ENCODE measurements at places on chromosomes 3 and 15. TPM values are rescaled to one million over a fixed set of nuclear protein-coding genes. Genes with fewer than 3 reads are reported as not detected.

Gene TICRR
- under 0.01 TPM for total RNA-seq

Gene ROBO2
- 51.3 TPM for total RNA-seq

Gene TGM4
- total RNA-seq = not detected

Gene GADL1
- 1.1 TPM for total RNA-seq

Gene IL12A
- total RNA-seq = 0.73 TPM

Gene DUOX1
- 1.3 TPM for total RNA-seq

Gene POLQ
- total RNA-seq = not detected

DNA sequence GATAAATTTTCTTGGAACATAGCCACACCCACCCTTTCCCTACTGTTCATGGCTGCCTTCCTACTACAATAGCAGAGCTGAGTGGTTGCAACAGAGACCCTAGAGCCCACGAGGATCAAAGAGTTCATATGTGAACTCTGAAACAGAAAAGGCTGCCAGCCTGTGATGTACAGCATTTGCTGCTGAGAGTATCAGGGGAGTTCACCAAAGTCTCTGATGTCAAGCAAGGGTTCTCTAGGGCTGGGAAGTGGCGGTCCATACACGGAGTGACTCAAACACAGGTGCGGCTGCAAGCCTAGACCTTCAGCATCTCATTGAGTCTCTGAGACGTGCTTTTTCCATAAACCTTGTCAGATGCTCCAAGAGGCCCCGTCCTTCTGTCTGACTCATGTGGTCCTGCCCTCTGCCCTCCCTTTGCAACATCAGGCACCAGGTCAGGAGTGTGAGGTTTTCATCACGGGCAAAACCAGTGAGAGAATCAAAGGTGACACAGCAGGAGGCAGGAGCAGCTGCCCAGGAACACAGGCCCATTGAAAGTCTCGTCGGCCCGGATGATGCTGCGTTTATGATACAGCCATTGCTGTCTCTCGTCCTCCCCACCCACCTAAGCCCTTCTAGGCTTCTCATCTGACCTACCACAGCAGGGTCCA, 42.9 kb downstream of the PCSK6 start:
- H3K36me3 ChIP-seq = no peaks in the 10 kb centered on the region
- H3K4me3 ChIP-seq = no peak overlapping the region
- no peak overlapping the region for H3K27ac ChIP-seq
- no peaks in the 10 kb centered on the region for H3K27me3 ChIP-seq

GRCh38 chr15:65087411-65087810, 10.9 kb downstream of the KBTBD13 start:
- peaks cover 17% of the 10 kb centered on the region for H3K4me1 ChIP-seq
- H3K27ac ChIP-seq = peak overlapping the region; percentile 94
- H3K36me3 ChIP-seq = no peaks in the 10 kb centered on the region

DNA sequence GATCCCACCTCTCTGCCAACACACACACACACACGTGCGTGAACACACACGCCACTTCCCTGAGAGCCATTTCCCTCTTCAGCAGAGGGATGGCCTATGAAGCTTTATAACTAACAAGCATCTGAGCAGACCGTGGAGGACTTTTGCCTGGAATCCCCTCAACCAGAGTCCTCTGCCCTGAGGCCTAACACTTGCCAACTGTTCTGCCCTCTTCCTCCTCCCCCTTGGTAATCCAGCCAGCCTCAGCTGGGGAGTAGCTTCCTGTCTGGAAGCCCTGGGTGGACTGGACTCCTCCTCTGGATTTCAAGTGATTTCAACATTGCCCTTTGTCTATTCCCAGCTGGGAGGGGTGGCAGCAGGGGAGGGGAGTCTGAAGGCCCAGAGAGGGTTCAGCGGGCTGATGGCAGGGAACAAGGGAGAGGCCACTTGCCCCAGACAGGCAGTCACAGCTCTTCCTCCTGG, 68.4 kb upstream of the HACD2 start:
- H3K4me3 ChIP-seq = no peak overlapping the region
- H3K4me1 ChIP-seq = peaks cover 29% of the 10 kb centered on the region
- peak overlapping the region; percentile 96 for H3K27ac ChIP-seq
- no peaks in the 10 kb centered on the region for H3K36me3 ChIP-seq
- DNase-seq = peak; percentile 81

- no peaks in the 10 kb centered on the region for H3K4me1 ChIP-seq
- DNase-seq = no peak
- no peak overlapping the region for H3K4me3 ChIP-seq
Measured at GRCh38 chr3:141578202-141578973, 91.6 kb downstream of the RASA2 start.

GRCh38 chr3:80213086-80213485, 445.3 kb upstream of the ROBO1 start:
- no peak for DNase-seq
- H3K27me3 ChIP-seq = no peaks in the 10 kb centered on the region
- H3K27ac ChIP-seq = no peak overlapping the region
- no peaks in the 10 kb centered on the region for H3K36me3 ChIP-seq

GRCh38 chr3:50924638-50925037, 249.9 kb downstream of the DOCK3 start:
- H3K4me3 ChIP-seq = no peak overlapping the region
- no peak for DNase-seq
- no peaks in the 10 kb centered on the region for H3K4me1 ChIP-seq
- no peak overlapping the region for H3K27ac ChIP-seq

GRCh38 chr15:101244036-101244781, 7.6 kb downstream of the CHSY1 start:
- H3K27me3 ChIP-seq = no peaks in the 10 kb centered on the region
- DNase-seq = no peak
- H3K4me3 ChIP-seq = no peak overlapping the region
- H3K27ac ChIP-seq = no peak overlapping the region

- no peaks in the 10 kb centered on the region for H3K27me3 ChIP-seq
- no peaks in the 10 kb centered on the region for H3K36me3 ChIP-seq
- H3K4me1 ChIP-seq = no peaks in the 10 kb centered on the region
- DNase-seq = peak; percentile 43
- no peak overlapping the region for H3K4me3 ChIP-seq
Measured at GRCh38 chr3:78660957-78661356, 1106.8 kb downstream of the ROBO1 start.

DNA sequence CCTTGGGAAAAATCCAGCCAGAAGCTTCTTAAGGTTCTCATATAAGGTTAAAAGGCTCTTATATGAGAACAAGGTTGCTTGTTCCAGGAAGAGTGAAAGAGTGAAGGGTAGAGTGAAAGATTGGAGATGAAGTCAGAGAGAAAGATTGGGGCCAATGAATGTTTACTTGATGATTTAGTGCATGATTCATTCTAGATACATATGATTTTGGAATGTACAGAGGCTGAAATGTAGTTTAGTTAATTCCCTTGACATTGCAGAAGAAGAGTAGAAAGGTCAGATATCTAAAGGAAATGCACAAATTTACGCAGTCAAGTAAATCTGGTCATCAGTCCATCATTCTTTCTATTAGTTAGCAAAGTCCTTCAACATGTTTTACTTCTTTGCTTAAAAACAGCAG, 619.8 kb upstream of the ZNF717 start:
- no peak overlapping the region for H3K4me3 ChIP-seq
- no peaks in the 10 kb centered on the region for H3K36me3 ChIP-seq
- DNase-seq = no peak
- H3K27ac ChIP-seq = no peak overlapping the region
- no peaks in the 10 kb centered on the region for H3K4me1 ChIP-seq
- H3K27me3 ChIP-seq = no peaks in the 10 kb centered on the region

- DNase-seq = no peak
- no peak overlapping the region for H3K27ac ChIP-seq
- H3K4me3 ChIP-seq = no peak overlapping the region
- no peaks in the 10 kb centered on the region for H3K27me3 ChIP-seq
Measured at GRCh38 chr3:67578416-67578815, 76.0 kb downstream of the SUCLG2 start.

- H3K27ac ChIP-seq = peak overlapping the region; percentile 81
- H3K4me1 ChIP-seq = peaks cover 4% of the 10 kb centered on the region
- H3K27me3 ChIP-seq = no peaks in the 10 kb centered on the region
- no peaks in the 10 kb centered on the region for H3K36me3 ChIP-seq
- DNase-seq = no peak
Measured at GRCh38 chr3:188185717-188186251, 31.8 kb downstream of the LPP start.

DNA sequence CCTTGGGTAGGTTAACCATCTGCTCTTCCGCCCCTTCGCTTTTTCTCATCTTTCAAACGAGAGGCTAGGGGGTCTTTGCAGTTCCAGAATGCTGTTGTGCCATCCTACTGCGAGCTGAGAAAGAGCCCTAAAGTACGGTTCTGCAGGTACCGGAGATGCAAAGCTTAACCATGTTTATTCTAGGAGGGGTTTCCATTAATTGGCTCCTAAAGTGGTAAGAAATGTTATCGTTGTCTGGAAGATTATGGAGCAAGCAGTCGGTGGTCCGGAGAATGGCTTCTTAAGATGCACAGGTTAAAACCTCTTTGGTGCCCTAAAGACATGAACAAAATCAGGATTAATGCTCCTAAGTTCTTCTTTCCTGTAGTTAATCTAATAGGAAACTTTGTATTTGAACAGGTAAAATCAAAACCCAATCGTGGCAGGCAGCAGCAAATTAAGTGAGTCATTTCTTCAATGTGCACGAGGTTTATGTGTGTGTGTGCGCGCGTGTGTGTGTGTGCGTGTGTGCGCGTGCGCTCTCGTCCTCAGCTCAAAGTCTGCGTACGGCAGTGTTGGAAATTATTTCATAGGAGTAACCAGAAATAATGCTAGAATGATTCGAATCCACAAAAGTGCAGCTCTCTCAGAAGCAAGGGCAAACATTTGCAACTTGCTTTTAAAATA, 772 bp downstream of the FAM81A start:
- peaks cover 6% of the 10 kb centered on the region for H3K4me1 ChIP-seq
- H3K27ac ChIP-seq = peak overlapping the region; percentile 38
- H3K4me3 ChIP-seq = peak overlapping the region; percentile 33

DNA sequence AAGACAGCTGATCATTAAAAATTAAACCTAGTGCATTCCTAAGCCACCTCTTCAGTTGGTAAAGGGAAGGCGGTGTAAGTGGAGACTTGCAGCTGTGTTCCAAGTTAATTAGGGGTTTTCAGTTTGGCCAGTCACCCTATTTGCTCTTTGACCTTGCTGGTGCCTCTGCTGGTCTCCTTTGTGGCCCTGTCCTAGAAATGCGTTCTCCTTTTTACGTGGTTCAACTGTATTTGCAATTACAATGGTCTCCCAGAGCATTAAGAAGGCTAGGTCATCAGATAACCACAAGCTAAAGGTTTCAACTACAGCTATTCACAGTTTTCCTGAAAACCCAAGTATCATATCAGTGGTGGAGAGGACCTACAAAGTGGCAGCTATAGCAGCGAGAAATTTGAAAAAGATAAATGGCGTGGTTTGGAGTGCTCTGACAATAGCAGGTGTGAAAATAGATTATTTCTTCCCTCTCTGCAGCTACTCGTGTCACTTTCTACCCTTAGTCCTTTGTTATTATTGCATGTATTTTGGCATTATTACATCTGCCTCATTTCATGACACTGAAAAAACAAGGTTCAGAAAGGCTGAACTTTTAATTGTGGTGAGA, 203.5 kb upstream of the TBC1D5 start:
- DNase-seq = no peak
- no peak overlapping the region for H3K4me3 ChIP-seq
- no peak overlapping the region for H3K27ac ChIP-seq
- no peaks in the 10 kb centered on the region for H3K27me3 ChIP-seq
- no peaks in the 10 kb centered on the region for H3K4me1 ChIP-seq

DNA sequence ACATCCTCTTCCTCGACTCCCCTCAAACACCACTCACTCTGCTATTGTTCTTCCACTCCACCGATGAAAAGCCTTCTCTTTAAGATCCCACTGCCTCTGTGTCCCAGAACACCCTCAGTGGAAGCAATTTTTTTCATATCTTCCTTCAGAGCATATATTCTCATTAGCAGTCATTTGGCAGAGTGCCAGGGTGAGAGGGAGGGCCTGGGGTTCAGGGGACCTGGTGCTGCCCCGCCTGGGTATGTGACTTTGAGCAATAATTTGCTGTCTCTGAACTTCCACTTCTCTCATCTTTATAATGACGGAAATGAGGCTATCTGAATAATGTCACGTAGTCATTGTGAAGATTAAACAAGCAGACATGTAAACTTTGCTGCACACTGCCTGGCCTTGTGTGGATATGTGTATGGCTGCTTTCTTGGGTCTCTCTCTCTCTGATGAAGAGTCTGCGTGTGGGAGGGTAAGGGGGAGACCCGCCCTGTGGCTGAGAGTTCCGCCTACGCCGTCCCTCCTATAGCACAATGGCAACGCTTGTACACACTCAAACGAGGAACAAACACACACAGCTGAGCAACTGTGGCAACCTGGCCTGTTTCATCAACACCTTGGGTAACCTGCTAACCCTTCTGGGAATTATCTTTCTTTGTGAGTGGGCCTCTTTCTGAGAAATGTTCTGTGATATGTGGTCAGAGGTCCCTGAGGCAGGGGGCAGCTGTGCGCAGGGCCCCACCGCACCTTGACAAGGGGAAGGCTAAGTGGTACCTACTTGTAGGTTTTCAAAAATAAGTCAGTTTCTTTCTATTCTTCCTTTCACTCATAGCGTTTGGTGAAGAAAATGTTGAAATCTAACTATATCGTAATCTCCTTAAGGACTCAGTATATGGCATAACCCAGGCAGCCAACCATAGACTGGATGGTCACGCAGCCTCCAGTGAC, 369.8 kb downstream of the SV2B start:
- no peaks in the 10 kb centered on the region for H3K4me1 ChIP-seq
- H3K27me3 ChIP-seq = no peaks in the 10 kb centered on the region
- DNase-seq = no peak

- DNase-seq = no peak
- no peaks in the 10 kb centered on the region for H3K36me3 ChIP-seq
- no peaks in the 10 kb centered on the region for H3K4me1 ChIP-seq
- peak overlapping the region; percentile 4 for H3K27ac ChIP-seq
Measured at GRCh38 chr3:73552700-73553099, 72.0 kb downstream of the PDZRN3 start.

GRCh38 chr15:93166675-93167074, 77.7 kb upstream of the RGMA start:
- no peaks in the 10 kb centered on the region for H3K27me3 ChIP-seq
- H3K27ac ChIP-seq = no peak overlapping the region
- no peaks in the 10 kb centered on the region for H3K36me3 ChIP-seq
- no peaks in the 10 kb centered on the region for H3K4me1 ChIP-seq
- no peak for DNase-seq

GRCh38 chr15:90716317-90716975, 700 bp upstream of the BLM start:
- H3K4me1 ChIP-seq = peaks cover 3% of the 10 kb centered on the region
- DNase-seq = no peak
- peak overlapping the region; percentile 88 for H3K27ac ChIP-seq
- no peaks in the 10 kb centered on the region for H3K27me3 ChIP-seq

DNA sequence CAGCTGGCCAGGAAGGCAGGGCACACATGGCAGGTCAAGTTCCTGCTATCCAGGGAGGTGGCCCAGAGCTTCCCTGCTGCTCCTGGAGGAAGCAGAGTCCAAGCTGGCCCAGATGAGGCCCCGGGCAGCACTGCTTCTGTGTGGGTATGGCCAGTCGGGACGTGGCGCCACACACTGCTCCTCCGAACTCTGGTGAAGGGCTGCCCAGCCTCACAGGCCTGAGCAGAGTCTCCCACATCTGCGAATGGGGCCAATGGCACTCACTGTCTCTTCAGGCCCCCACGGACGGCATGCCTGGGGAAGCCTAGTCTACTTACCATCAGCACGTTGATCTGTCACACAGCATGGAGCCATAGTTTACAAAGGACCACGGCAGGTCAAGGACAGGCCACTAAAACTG, 2.5 kb upstream of the PLA2G4F start:
- no peak overlapping the region for H3K4me3 ChIP-seq
- no peaks in the 10 kb centered on the region for H3K27me3 ChIP-seq
- H3K36me3 ChIP-seq = no peaks in the 10 kb centered on the region
- H3K27ac ChIP-seq = no peak overlapping the region
- no peak for DNase-seq

Data from uterus (tissue), 4 donors.